Right ventricle myocardium inferior (tissue), 1 donor: ENCODE measurements at places on chromosomes 13 and 19. TPM values are rescaled to one million over a fixed set of nuclear protein-coding genes. Genes with fewer than 3 reads are reported as not detected.

DNA sequence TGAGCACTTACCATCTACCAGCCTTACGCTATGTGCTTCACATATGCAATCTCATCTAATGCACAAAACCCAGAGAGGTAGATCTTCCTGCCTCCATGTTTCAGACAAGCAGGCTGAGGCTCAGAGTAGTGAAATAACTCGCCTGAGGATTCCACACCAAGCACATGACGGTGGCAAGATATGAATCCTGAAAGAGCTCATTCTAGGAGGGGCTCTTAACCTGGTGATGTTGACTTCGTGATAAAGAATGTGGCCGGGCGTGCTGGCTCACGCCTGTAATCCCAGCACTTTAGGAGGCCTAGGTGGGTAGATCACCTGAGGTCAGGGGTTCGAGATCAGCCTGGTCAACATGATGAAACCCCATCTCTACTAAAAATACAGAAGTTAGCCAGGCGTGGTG lies 5.0 kb downstream of the NOVA2 start:
- DNase-seq: no peak

PGLYRP2 gene
- not detected for total RNA-seq

RNF113B gene
- not detected for total RNA-seq

- no peak for DNase-seq
These were observed 29.9 kb upstream of the C1QTNF9 start for GRCh38 chr13:24279327-24280110.

DNA sequence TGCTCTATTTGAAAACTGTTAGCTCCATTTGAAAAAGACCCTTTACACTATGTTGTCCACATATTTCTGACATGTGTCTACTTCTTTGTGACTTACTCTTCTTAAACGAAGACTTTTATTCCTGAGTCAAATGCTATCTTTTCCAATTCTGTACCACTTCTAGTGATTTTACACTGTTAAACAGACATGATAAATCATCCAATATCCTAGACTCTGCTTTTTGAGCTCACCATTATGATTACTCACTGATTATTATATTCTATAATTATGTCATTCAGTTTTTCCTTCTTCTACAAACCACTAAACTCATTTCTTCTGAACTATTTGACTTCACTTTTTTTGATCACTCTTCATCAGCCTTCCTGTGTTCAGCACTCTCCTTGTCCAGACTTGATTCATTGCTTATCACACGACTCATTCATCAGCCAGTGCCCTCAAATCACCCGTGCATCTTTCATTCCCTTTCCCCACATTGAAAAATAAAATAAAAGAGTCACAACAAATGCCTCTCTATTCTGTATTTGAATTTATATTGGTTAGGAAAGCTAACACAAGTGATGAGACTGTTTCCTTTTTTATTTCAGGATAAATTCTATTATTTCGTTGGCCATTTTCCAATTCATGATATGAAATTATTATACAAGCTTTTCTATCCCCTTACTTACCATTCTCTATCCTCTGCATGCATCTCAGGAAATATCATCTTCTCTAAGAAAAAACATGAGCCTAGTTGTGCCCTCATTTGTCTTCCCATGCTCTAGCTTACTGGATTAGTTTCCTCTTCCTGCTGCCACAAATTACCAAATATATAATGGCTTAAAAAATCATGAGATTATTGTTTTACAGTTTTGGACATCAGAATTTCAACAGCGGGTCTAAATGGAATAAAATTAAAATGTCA lies 1482.1 kb upstream of the MIR17HG start:
- DNase-seq: no peak

- no peak for DNase-seq
These were observed 515.8 kb downstream of the KLF12 start for GRCh38 chr13:73618275-73618865.

GIPR gene
- 5.0 TPM for total RNA-seq

DNA sequence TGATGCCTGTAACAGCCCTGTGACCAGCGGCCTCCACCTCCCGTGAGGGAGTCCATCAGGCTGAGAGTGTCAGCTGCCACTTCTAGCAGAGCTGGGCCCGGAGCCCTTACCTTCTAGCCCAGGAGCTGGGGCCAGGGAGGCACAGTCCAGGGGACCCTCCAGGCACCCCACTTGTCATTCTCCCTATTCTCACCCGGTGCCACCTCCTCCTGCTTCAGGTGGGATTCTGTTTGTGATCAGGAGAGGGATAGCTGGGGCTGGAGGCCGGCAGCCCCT lies 4.1 kb downstream of the RASA3 start:
- DNase-seq: no peak

KLHL1 gene
- not detected for total RNA-seq

GRCh38 chr19:7440188-7440975 lies 48.5 kb downstream of the PEX11G start:
- DNase-seq: no peak

- DNase-seq: peak; percentile 53
These were observed 192.5 kb downstream of the NDFIP2 start for GRCh38 chr13:79673310-79673992.

GRCh38 chr13:79171141-79172061 lies 234.7 kb downstream of the RBM26 start:
- DNase-seq: no peak

DNA sequence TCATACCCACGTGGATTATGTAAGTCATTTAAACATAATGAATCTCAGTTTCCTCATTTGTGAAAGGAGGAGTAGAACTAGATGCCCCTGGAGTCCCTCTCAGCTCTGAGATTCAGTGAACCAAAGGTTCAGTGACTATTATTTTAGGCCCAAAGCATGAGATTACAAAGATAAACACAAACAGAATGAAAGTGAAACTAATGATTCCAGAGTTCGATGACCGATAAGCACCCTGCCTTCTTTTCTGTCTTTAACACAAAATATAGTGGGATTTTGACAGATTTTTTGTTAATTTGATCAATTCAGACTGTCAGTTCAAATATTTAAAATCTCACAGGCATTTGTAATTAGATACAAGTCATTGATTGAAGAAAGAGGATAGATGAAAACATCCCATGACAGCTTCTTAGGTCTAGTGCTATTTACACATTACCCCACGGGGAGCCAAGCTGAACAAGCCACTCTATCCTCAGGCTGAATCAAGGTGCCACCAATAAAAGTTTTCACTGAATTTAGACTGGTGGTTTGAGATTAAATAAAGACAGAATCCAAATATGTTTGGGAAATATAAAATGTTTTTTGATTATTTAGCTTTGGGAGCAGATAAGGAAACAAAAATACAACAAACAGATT lies 64.6 kb upstream of the RAP2A start:
- DNase-seq: no peak

- DNase-seq: no peak
These were observed 598.1 kb downstream of the DCT start for GRCh38 chr13:93881411-93881810.

- DNase-seq: no peak
These were observed 2.8 kb downstream of the MYH14 start for GRCh38 chr19:50206191-50206590.

SERPINE3 gene
- not detected for total RNA-seq

DNA sequence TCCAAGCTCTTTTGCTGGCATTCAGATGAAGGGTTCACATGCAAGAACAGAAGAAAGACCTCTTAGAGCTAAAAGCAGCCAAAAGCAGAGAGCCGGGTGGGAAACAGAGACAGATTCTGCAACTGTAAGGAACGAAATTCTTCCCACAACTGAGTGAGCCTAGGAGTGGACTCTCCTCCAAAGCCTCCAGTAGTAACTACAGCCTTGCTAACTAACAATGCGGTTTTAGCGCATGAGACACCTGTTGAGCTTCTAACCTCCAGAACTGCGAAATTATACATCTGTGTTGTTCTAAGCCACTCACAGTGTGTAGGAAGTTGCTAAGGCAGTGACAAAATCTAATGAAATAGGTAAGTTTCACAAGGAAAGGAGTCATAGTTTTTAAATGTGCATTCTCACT lies 98.1 kb upstream of the SLITRK1 start:
- no peak for DNase-seq

DNA sequence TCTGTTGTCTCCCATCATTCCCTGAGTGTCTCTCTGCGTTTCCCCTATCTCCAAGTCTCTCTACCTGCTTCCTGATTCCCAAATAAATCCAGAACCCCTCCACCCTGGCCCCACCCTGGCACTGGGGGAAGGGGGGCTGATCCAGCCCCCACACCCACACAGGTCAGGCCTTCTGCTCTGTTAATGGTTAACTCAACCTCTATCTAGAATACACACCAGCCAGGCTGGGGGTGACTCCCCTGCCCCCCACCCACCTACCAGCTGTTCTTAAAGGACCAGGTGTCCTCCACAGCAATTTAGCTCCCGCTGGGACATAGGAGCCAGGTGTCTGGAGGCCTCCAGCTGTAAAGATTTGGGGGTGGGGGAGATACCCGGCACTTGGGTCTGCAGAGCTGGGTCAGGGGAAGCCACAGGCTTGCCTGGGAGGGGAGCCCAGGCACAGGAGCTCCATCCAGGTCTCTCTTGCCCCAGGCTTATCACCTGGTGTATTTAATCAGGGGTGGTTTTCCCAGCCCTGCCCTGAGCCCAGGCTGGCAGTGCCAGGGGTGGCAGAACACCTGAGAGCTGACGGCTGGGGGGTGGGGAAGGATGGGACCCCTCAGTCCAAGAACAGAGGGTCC lies 3.9 kb downstream of the IRF2BP1 start:
- DNase-seq: no peak
